ENCODE measurements at places on chromosomes 3 and 15.

GRCh38 chr3:52986938-52987337 lies 58.9 kb downstream of the SFMBT1 start:
- no peak overlapping the region for H3K4me3 ChIP-seq
- no peak overlapping the region for H3K27ac ChIP-seq
- H3K4me1 ChIP-seq, result peaks cover 30% of the 10 kb centered on the region
- no peaks in the 10 kb centered on the region for H3K27me3 ChIP-seq

GRCh38 chr15:92189166-92189565 lies 204.5 kb upstream of the ST8SIA2 start:
- H3K4me1 ChIP-seq, result no peaks in the 10 kb centered on the region
- H3K27me3 ChIP-seq, result peaks cover 7% of the 10 kb centered on the region
- H3K4me3 ChIP-seq, result no peak overlapping the region
- DNase-seq, result no peak
- H3K36me3 ChIP-seq, result no peaks in the 10 kb centered on the region

DNA sequence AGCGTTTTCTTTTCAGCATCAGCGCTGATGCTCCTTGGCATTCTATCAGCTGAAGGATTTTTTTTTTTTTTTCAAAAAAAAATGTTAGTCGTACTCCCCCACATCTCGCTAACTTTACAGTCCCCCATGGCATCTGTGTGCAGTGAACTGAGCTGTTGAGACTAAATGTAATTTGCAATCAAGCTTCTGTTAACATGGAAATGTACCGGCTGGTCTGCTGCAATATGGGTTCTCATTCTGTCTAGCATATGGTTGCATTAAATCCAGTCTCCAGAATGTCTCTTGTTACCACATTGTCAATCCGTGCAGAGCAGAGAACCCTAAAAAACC lies 32.2 kb upstream of the TPRG1 start:
- H3K27me3 ChIP-seq, result peaks cover 11% of the 10 kb centered on the region
- no peak overlapping the region for H3K4me3 ChIP-seq
- peaks cover 6% of the 10 kb centered on the region for H3K36me3 ChIP-seq
- no peak for DNase-seq

GRCh38 chr3:44504566-44504965 lies 27.1 kb upstream of the ZNF445 start:
- H3K36me3 ChIP-seq, result peaks cover 80% of the 10 kb centered on the region
- no peaks in the 10 kb centered on the region for H3K27me3 ChIP-seq
- no peak for DNase-seq
- no peak overlapping the region for H3K4me3 ChIP-seq
- no peak overlapping the region for H3K27ac ChIP-seq
- peaks cover 9% of the 10 kb centered on the region for H3K4me1 ChIP-seq

DNA sequence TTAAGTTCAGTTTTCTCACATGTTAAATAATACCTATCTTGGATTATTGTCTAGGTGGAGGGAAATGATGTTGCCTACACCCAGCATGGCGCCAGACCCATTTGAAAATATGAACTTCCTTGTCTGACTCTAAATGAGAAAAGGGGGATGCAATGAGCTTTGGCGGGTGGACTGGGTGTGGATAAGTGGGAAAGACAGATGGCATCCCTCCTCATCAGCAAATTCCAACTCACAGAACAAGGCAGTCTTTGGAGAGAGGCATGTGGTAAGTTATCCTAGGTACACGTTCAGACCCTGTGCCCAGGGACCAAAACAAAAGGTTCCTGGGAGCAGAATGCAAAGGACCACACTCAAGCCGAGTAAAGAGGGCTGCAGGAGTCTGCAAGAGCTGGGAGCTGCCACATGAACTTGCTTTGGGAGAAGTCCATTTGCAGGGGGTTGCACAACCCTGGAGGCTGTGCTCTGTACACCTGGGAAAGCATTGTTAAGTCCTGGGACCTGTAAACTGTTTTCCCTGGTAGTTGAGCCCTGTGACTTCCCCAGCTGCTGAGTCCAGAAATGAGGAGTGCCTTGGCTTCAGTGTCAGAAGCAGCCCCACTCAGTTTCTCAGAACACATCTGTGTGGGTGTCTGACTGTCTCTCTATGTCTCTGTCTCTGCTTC lies 102.3 kb upstream of the TPM1 start:
- no peak overlapping the region for H3K27ac ChIP-seq
- peaks cover 7% of the 10 kb centered on the region for H3K4me1 ChIP-seq
- peaks cover 6% of the 10 kb centered on the region for H3K27me3 ChIP-seq
- no peaks in the 10 kb centered on the region for H3K36me3 ChIP-seq

- DNase-seq, result no peak
- no peaks in the 10 kb centered on the region for H3K4me1 ChIP-seq
- no peaks in the 10 kb centered on the region for H3K36me3 ChIP-seq
- H3K27me3 ChIP-seq, result peaks cover 46% of the 10 kb centered on the region
These were observed 9.8 kb upstream of the SLC25A36 start for GRCh38 chr3:140931801-140932200.

DNA sequence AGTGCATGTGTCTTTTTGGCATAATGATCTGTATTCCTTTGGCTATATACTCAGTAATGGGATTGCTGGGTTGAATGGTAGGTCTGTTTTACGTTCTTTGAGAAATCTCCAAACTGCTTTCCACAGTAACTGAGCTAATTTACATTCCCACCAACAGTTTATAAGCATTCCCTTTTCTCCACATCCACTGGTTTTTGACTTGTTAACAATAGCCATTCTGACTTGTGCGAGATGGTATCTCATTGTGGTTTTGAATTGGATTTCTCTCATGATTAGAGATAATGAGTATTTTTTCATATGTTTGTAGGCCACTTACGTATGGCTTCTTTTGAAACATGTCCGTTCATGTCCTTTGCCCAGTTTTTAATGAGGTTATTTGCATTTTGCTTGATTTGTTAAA lies 117.7 kb downstream of the CHCHD4 start:
- no peak overlapping the region for H3K27ac ChIP-seq
- no peaks in the 10 kb centered on the region for H3K4me1 ChIP-seq

DNA sequence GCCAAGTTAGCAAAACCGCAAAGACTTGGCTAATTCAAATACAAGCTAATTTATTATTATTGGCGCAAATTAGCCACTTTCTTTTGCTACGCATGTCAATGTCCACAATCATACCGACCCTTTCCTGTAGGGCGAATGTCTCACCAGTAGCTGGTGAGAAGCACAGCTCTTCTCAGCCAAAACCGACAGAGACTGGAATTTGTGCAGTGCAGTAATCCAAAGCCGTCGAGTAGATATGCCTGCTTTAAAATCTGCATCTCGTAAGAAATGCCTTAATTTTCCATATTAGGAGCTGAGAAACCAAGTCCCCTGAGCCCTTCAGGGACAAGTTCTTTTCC lies 614 bp upstream of the MINDY2 start:
- H3K4me3 ChIP-seq, result no peak overlapping the region
- peaks cover 17% of the 10 kb centered on the region for H3K4me1 ChIP-seq
- no peak for DNase-seq
- H3K27ac ChIP-seq, result peak overlapping the region; percentile 91
- H3K27me3 ChIP-seq, result no peaks in the 10 kb centered on the region
- no peaks in the 10 kb centered on the region for H3K36me3 ChIP-seq

- H3K4me1 ChIP-seq, result peaks cover 2% of the 10 kb centered on the region
- no peak overlapping the region for H3K4me3 ChIP-seq
- no peak for DNase-seq
- H3K27ac ChIP-seq, result no peak overlapping the region
- H3K36me3 ChIP-seq, result no peaks in the 10 kb centered on the region
- H3K27me3 ChIP-seq, result peaks cover 18% of the 10 kb centered on the region
These were observed 447.8 kb upstream of the PROK2 start for GRCh38 chr3:72232777-72233176.

GRCh38 chr15:25869701-25870100 lies 6.6 kb upstream of the ATP10A start:
- peaks cover 5% of the 10 kb centered on the region for H3K27me3 ChIP-seq
- no peaks in the 10 kb centered on the region for H3K36me3 ChIP-seq
- H3K4me3 ChIP-seq, result peak overlapping the region; percentile 22
